Thoracic aorta (tissue), 2 donors: ENCODE measurements at places on chromosomes 7 and 10. TPM values are rescaled to one million over a fixed set of nuclear protein-coding genes. Genes with fewer than 3 reads are reported as not detected.

DNA sequence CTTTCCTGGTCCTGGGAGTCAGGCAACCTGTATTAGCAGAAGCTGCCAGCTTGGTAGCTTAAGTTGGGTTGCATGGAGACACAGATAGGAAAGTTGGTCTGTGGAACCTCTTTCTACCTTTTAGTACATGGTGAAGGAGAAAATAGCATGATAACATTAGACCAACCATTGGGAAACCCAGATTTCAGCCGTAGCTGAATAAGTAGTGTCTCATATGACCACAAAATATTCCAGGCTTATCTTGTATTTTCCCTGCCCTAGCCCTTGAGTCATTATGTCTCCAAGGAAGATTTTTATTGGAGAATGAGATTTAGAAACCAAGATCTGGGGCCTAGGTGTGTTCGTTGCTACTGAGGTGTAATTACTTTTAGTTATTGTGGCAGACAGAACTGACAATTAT lies 67.2 kb downstream of the CCSER2 start:
- H3K4me1 ChIP-seq: peaks cover 20% of the 10 kb centered on the region
- no peaks in the 10 kb centered on the region for H3K27me3 ChIP-seq
- no peak for DNase-seq

DNA sequence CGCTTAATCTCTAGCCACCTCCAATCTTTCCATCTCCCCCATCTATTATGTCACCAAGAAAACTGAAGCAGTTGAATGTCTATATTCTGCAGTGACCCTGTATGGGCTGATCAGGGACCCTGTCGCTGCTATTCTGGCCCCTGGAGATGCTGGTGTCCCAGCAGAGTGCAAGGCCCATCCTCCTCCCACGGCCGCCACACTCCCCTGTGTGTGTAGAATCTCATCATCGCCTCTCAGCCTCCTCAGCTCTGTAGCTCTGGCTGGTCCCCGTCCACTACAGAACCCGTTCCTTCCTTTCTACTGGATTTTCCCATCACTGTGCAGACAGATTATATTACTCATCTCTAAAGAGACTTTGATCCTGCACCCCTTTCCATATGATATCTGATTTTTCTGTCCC lies 235.8 kb upstream of the PFKP start:
- no peaks in the 10 kb centered on the region for H3K36me3 ChIP-seq
- no peak overlapping the region for H3K4me3 ChIP-seq
- H3K27ac ChIP-seq: no peak overlapping the region
- no peaks in the 10 kb centered on the region for H3K27me3 ChIP-seq

DNA sequence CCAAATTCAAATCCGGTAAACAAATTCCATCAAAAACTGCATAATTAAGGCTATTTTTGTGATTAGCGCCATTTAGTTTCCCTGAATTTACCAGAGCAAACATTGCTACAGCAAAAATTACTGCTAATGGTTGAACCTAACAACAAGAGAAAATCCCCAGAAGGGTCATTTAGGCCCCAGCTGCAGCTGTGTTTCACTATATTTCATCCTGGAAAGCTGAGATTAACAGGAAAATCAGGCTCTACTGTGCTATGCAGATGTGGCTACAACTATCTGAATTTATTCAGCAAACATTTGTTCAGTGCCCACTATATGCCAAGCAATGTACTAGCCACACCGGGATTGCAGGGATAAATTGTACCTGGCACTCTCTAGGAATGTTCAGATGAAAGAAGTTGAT lies 104.0 kb downstream of the PON1 start:
- no peak for DNase-seq
- no peaks in the 10 kb centered on the region for H3K4me1 ChIP-seq
- no peak overlapping the region for H3K27ac ChIP-seq
- H3K36me3 ChIP-seq: peaks cover 3% of the 10 kb centered on the region
- H3K27me3 ChIP-seq: no peaks in the 10 kb centered on the region
- no peak overlapping the region for H3K4me3 ChIP-seq

GRCh38 chr7:128874140-128875031 lies 11.7 kb downstream of the ATP6V1F start:
- no peak overlapping the region for H3K4me3 ChIP-seq
- no peaks in the 10 kb centered on the region for H3K27me3 ChIP-seq
- DNase-seq: no peak

- no peaks in the 10 kb centered on the region for H3K27me3 ChIP-seq
- H3K4me3 ChIP-seq: no peak overlapping the region
- DNase-seq: no peak
Observed at GRCh38 chr10:52248697-52249306, 65.3 kb upstream of the DKK1 start.

DNA sequence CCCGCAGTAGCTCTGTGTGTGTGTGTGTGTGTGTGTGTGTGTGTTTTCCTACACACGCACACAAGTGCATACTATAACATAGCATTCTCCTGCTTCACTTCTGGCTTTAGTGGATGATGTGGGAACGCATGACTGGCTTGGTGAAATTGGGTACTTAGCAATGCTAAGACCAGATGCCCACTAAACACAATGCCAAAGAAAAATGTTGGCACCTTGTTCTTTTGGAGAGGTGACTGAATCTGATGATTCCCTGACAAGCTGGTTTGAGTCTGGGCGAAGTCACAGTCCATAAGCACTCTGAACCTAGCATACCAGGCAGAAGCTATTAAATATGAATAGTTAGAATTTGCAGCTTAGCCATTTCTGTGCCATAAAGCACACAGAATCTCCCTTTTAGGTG lies 68.0 kb upstream of the CDCA7L start:
- H3K4me1 ChIP-seq: no peaks in the 10 kb centered on the region
- no peak overlapping the region for H3K4me3 ChIP-seq
- no peaks in the 10 kb centered on the region for H3K36me3 ChIP-seq

- DNase-seq: no peak
- peaks cover 4% of the 10 kb centered on the region for H3K36me3 ChIP-seq
Observed at GRCh38 chr10:33195608-33196376, 138.7 kb downstream of the NRP1 start.

DNA sequence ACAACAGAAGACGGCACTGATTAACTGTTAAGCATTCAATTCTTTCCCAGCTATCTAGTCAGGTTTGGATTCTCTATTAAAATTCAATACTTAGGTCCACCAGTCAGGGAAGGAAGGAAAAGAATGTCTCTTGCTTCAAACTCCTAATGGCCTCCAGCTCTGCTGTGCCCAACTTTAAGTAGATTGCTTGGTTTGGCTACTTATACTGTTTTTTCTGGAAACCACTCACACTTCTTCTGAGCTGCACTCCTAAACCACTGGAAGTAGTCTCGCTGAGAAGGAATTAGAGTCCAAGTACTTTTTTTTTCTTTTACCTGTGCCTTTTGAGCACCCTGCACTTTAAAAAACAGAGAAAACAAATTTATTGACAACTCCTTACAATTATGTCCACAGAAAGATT lies 26.7 kb upstream of the COL1A2 start:
- H3K27me3 ChIP-seq: no peaks in the 10 kb centered on the region
- no peaks in the 10 kb centered on the region for H3K36me3 ChIP-seq
- no peak for DNase-seq

- no peak overlapping the region for H3K4me3 ChIP-seq
- no peaks in the 10 kb centered on the region for H3K4me1 ChIP-seq
- H3K27me3 ChIP-seq: no peaks in the 10 kb centered on the region
- no peak overlapping the region for H3K27ac ChIP-seq
Observed at GRCh38 chr10:78584681-78585080, 484.1 kb upstream of the ZMIZ1 start.

GRCh38 chr10:60777696-60778213 lies 523 bp upstream of the CDK1 start:
- peak overlapping the region; percentile 82 for H3K4me3 ChIP-seq
- H3K27me3 ChIP-seq: no peaks in the 10 kb centered on the region
- H3K27ac ChIP-seq: no peak overlapping the region
- no peaks in the 10 kb centered on the region for H3K36me3 ChIP-seq

DNA sequence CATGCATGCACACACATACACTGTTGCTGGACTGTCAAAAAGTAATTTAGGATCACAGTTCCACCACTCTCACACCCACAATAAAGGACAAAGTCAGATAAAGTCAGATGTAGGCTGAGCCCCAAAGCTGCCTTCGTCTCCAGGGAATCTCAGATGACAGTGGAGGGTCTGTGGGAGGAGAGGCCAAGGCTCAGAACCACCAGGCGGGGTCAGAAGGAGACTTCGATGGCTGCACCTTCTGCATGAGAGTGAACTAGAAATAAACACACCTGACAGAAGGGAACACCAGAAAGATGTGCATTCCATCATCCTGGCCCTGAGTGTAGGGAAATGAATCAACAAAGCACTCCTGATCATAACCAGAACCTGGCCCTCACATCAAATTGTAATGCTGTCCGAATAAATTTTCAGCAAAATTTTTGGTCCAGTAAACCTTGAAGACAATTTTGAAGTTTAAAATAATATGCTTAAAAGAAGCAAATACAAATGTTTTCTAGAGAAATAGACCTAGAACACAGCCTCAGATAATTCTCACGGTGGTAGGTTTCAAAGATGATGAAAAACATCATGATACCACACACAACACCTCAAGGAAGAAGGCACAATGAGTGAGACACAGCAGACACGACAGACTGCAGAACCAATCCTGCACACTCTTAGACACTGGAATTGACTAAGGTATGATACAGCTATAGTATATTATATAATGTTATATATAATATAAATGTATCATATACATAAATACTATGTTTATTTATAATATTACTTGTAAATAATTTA lies 269.8 kb upstream of the KLF6 start:
- no peak overlapping the region for H3K27ac ChIP-seq
- no peaks in the 10 kb centered on the region for H3K36me3 ChIP-seq
- peaks cover 28% of the 10 kb centered on the region for H3K4me1 ChIP-seq
- H3K4me3 ChIP-seq: no peak overlapping the region

DNA sequence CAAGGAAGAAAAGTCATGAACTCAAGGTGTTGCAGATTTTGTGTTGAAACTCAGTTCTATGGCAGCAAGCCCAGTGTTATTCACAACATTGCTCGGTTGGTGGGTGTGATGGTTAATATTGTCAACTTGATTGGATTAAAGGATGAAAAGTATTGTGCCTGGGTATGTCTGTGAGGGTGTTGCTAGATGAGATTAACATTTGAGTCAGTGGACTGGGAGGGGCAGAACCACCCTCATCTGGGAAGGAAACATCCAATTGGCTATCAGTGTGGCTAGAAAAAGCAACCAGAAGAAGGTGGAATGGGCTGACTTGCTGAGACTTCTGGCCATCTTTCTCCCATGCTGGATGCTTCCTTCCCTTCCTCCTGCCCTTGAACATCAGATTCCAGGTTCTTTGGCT lies 353.2 kb downstream of the ADRA2A start:
- H3K27me3 ChIP-seq: no peaks in the 10 kb centered on the region
- DNase-seq: no peak
- no peak overlapping the region for H3K27ac ChIP-seq
- H3K4me3 ChIP-seq: no peak overlapping the region
- H3K4me1 ChIP-seq: no peaks in the 10 kb centered on the region

DNA sequence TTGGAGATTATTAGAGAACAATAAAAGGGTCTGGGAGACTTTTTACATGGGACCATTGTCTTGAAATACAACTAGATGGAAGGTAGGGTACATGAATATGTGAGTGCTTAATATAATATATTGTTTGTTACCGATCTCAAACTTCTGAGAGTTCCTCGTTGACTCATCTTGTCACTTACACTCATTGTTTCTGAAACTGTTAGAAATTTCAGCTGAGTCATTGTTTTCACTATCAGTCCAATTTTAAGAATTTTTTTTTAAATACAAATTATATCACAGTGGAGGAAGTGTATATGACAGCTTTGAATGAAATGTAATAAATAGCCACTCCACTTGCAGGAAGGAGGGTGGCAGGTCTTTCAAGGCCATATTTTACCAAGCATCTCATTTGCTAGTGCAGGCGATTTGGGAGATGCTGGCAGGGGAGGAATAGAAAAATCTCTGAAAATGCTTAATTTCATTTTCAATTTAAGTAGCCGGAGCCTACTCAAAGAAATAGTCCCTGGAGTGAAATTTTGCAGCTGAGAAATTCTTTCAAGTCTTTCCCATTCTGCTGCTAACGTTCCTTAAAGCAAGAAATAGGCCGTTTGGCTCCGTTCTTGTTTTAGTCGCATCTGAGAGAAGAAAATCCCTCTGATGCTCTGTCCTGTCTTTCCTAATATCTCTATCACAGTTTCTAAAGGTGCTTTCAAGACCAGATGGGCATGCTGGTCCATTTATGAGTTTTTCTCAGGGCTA lies 1404.2 kb upstream of the CELF2 start:
- H3K27me3 ChIP-seq: no peaks in the 10 kb centered on the region
- H3K27ac ChIP-seq: no peak overlapping the region
- no peaks in the 10 kb centered on the region for H3K4me1 ChIP-seq
- no peak overlapping the region for H3K4me3 ChIP-seq
- DNase-seq: no peak

DNA sequence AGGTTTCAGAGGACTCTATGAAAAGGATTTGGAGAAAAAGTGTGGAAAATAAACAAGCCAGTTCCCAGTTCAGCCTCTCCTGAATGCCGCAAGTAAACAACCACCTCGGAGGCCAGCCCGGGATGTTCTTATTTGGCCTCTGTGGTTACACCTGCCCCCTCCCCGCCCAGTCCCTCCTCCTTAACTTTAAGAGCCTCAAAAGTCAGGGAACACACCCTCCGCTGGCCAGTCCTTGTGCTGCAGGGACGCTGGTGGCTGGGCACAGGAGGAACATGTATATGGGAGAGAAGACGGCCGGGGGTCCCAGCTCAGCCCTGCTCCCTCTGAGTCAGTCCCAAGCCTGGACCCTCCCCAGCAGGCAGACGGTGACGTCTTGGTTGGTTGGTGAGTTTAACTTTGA lies 6.1 kb downstream of the CHST3 start:
- no peaks in the 10 kb centered on the region for H3K36me3 ChIP-seq
- no peak for DNase-seq
- H3K4me3 ChIP-seq: no peak overlapping the region
- peaks cover 98% of the 10 kb centered on the region for H3K4me1 ChIP-seq
- no peaks in the 10 kb centered on the region for H3K27me3 ChIP-seq

DNA sequence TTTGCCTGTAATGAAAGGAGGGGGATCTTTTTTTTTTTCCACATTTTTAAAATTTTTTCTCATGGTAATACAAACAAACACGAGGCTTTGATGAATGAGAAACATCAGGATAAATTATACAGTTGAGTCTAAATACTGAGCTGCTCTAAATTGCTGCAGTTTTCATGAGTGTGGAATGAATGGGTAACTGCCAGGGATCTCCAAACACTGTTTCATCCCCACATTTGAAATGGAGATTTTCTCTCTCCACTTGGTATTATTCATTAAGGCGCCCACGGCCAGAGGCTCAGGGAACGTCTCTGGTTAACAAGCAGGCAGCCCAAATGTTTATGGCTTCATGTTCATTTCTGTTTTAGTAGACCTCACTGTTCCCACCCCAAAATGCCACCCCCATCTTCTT lies 717.1 kb downstream of the GRID1 start:
- H3K27ac ChIP-seq: no peak overlapping the region
- peaks cover 1% of the 10 kb centered on the region for H3K4me1 ChIP-seq
- no peaks in the 10 kb centered on the region for H3K27me3 ChIP-seq
- no peaks in the 10 kb centered on the region for H3K36me3 ChIP-seq
- no peak for DNase-seq
- H3K4me3 ChIP-seq: no peak overlapping the region

- DNase-seq: no peak
- no peaks in the 10 kb centered on the region for H3K27me3 ChIP-seq
- H3K36me3 ChIP-seq: no peaks in the 10 kb centered on the region
Observed at GRCh38 chr7:108376206-108376605, 80.0 kb downstream of the NRCAM start.

CALCR gene
- total RNA-seq: not detected

PAX4 gene
- total RNA-seq: not detected

STAG3 gene
- 0.56 TPM for total RNA-seq

TMEM178B gene
- total RNA-seq: 0.92 TPM

SPDYE6 gene
- total RNA-seq: not detected

LIPN gene
- not detected for total RNA-seq

HTRA1 gene
- 473 TPM for total RNA-seq

AMPH gene
- 5.9 TPM for total RNA-seq

PLAC9 gene
- total RNA-seq: 42.7 TPM

CLDN3 gene
- total RNA-seq: not detected

MMP21 gene
- total RNA-seq: not detected

UNCX gene
- not detected for total RNA-seq

SUN3 gene
- not detected for total RNA-seq
